ENCODE measurements at places on chromosomes 2 and 18. TPM values are rescaled to one million over a fixed set of nuclear protein-coding genes. Genes with fewer than 3 reads are reported as not detected.

Gene MATN3
- total RNA-seq: 12.3 TPM

Gene CENPA
- total RNA-seq: 52.8 TPM

Gene LHCGR
- not detected for total RNA-seq

Gene CXCR4
- total RNA-seq: 0.43 TPM

Gene NPAS2
- total RNA-seq: 119 TPM

Gene CCDC148
- 0.78 TPM for total RNA-seq

Gene RGPD3
- total RNA-seq: 0.19 TPM

Gene MAP3K20
- 31.0 TPM for total RNA-seq
